ENCODE measurements at places on chromosomes 1 and 21.

DNA sequence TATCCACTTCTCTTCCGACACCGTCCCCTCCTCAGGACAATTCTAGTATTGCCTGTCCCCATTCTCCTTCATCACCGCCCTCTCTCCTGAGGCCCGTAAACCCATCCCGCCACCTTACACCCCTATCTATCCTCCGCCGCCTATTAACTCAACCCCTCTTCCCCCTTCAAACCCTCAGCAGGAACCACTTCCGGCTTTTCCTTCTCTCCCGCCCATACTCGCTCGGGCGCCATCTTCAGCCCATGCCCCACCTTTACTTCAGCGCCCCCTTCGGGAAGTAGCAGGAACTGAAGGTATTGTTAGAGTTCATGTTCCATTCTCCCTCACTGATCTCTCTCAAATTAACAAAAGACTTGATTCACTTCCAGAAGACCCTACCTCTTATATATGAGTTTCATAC is 31.6 kb downstream of the VN1R5 start:
- no peak for DNase-seq

GRCh38 chr1:35668506-35668905 is 27.2 kb upstream of the PSMB2 start:
- no peak for DNase-seq

GRCh38 chr1:229411434-229412055 is 22.3 kb downstream of the ACTA1 start:
- DNase-seq: no peak

DNA sequence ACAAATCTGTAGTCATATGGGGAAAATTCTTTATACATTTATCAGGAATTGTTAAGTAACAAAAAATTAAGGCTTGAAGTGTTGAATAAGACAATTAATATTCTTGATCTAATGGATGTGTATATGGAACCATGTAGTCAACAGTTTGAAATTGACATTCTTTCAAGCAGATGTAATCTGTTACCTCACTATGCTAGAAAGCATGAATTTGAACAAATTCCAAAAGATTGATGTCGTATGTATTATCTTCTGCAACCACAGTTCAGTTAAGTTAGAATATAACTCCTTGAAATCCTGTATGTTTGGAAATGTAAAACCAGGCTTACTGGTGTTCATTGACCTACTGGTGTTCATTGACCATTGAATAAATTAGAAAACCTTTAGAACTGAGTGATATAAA is 16.1 kb downstream of the CCDC18 start:
- no peak for DNase-seq

- no peak for DNase-seq
Measured at GRCh38 chr1:60071296-60071695, 2.3 kb downstream of the C1orf87 start.

DNA sequence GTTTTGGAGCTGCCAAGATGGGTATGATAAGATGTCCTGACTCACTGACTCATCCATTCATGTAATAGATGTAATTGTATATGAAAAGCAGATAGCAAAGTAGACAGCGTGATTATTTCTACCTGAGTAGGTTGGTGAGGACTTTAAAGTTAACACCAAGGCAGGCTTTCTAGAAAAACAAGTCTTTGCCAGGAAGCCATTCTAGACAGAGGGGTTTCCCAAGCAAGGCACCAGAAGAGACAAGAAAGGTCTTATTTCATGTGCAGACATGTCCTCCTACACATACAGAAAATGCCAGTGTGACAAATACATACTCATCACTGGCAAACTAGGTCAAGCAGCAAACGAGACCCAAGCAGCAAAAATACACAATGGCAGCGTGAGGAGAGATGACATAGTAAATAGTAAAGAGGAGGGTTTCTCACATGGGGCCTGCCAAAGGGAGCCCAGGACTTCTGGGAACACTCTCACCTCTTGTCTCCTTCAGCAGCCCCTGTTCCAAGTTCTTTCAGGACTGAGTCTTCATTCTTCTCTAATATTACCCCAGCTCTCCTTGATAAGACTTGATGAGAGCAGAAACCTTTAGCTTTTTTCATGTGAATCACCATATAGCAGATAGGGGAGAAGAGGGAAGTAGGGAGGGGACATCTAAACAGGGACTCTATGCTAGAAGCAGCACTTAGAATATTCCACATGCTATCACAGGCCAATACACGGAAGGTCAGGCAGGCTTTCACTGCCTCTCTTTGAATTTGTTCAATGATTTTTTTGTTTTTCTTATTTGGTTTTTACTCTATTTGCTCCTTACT is 114.6 kb upstream of the ATP1B1 start:
- DNase-seq: no peak

DNA sequence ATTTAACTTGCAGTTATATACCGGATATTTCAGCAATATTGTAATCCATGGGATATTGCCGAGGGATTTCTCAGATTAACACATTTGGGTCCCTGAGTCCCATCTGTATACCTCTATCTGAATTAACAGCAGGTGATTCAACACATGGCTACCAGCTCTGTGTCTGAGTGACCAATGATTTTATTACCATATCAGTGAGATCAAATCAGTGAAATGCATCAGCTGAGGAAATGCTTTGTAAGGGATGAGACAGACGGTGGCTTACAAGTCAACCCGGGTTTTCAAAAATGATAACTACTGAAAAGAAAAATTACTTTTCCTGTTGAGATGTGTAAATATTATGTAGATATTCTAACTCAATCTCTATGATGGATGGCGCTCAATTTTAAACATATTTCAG is 504.1 kb upstream of the PKN2 start:
- no peak for DNase-seq

DNA sequence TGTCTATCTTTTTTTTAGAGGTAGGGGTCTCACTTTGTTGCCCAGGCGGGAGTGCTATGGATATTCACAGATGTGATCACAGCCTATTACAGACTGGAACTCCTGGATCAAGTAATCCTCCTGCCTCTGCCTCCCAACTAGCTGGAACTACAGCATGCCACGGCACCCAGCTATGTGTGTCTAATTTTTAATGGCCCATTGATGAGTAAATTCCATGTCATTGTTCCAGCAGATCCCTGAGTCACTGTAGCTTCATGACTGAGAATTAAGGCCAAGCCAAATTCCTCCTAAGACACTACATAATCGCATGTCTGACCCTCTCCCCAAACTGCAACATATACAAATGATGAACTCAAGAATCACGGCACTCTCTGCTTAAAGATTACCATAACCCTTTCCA is 84.2 kb upstream of the RGS2 start:
- no peak for DNase-seq

GRCh38 chr1:74481607-74482006 is 30.8 kb downstream of the LRRC53 start:
- no peak for DNase-seq

GRCh38 chr1:14786109-14786675 is 187.7 kb downstream of the KAZN start:
- DNase-seq: no peak

- no peak for DNase-seq
Measured at GRCh38 chr1:184624051-184624450, 130.6 kb downstream of the EDEM3 start.

DNA sequence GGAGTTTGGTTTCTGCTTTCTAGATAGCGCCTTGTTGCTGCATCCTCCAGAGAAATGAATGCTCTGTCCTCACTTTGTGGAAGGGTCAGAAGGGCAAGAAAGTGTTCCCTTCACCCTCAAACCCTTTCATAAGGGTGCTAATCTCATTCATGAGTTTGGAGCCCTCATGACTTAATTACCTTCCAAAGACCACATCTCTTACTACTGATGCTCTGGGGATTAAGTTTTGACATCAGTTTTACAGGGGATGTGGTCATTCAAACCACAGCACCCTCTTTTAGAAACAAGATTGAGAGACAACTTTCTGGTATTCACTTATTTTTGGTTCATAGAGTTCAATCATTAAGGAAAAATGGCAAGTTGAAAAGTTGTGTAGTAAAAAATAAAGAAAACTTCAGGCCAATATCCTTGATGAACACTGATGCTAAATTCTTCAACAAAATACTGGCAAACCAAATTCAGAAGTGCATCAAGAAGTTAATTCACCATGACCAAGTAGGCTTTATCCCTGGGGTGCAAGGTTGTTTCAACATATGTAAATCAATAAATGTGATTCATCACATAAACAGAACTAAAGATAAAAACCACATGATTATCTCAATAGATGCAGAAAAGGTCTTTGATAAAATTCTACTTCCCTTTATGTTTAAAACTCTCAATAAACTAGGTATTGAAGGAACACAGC is 442.1 kb downstream of the PTBP2 start:
- no peak for DNase-seq

- no peak for DNase-seq
Measured at GRCh38 chr1:80217377-80217986, 1211.0 kb upstream of the ADGRL4 start.

GRCh38 chr1:89125913-89126580 is at the start of gene GBP2:
Gene GBP2, minus strand, starts transcription at chr1:89126114. Its CDS starts 4,148 bp downstream, at chr1:89121966.
- DNase-seq: no peak

GRCh38 chr21:42232176-42232825 is 13.4 kb downstream of the ABCG1 start:
- DNase-seq: no peak

DNA sequence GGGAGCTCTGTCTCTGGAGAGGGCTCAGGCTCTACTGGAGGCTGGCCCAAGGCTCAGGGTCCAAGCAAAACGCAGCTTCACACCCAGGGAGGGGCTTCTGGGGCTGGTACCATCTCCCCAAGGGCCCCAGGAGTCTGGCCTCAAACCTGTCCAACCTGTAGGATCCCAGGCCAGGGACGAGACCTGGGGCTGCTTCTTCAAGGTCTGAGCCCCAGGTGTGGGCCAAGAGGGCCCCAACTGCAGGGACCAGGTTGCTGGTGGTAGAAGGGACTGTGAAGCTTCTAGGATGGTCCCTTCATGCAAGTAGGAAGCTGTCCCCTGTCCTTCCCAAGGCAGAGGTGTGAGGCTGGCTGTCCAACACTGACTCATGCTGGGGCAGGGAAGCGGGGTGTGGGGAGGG is 7.8 kb upstream of the MMEL1 start:
- no peak for DNase-seq

DNA sequence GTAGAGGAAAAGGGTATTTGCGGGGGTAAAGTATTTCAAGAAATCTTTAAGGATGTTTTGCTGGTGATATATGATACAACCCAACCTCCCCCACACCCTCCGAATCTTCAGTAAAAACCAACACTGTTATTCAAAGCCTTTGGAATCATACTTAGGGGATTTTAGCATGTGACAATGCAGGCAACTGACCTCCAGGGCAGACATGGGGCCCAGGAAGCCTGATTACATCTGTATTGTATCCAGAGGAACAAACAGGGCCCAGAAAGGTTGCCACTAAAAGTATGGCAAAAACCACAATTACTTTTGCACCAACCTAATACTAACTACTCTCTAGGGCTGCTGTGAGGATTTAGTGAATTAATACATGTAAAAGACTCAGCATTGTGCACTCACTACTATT is 43.9 kb upstream of the CNN3 start:
- no peak for DNase-seq

- DNase-seq: no peak
Measured at GRCh38 chr1:116352349-116352813, 20.7 kb upstream of the ATP1A1 start.

GRCh38 chr21:38166173-38166535 is 90.6 kb upstream of the KCNJ15 start:
- DNase-seq: no peak

- no peak for DNase-seq
Measured at GRCh38 chr21:29366532-29366931, 67.8 kb downstream of the BACH1 start.

- DNase-seq: no peak
Measured at GRCh38 chr1:230002164-230002803, 64.8 kb upstream of the GALNT2 start.

- no peak for DNase-seq
Measured at GRCh38 chr1:5756434-5757186, 235.6 kb downstream of the NPHP4 start.

GRCh38 chr21:31530897-31531705 is 128.4 kb upstream of the SOD1 start:
- DNase-seq: no peak

GRCh38 chr1:203101813-203102634 is 16.2 kb upstream of the MYOG start:
- peak; percentile 47 for DNase-seq

- DNase-seq: peak; percentile 87
Measured at GRCh38 chr21:43611598-43612369, 47.5 kb downstream of the HSF2BP start.

DNA sequence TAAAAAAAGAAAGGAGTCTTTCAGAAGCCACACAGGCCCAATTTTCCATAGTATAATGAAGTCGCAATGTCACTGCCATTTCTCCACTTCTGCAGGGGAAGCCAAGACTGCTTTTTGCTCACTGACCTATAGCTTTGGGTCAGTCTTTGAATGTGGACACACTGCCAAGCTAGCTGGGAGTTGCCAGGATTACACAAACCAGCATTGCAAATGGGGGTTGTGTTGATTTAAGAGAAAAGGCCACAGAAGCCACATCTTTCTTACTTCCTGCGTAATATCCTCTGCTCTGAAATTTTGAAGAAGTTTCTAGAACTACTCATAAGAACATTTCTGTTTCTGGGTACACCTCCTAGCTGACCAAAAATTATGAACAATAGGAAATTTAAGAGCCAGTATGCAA is 45.8 kb upstream of the SAMSN1 start:
- DNase-seq: no peak
